ENCODE measurements at places on chromosomes 6 and 20.

DNA sequence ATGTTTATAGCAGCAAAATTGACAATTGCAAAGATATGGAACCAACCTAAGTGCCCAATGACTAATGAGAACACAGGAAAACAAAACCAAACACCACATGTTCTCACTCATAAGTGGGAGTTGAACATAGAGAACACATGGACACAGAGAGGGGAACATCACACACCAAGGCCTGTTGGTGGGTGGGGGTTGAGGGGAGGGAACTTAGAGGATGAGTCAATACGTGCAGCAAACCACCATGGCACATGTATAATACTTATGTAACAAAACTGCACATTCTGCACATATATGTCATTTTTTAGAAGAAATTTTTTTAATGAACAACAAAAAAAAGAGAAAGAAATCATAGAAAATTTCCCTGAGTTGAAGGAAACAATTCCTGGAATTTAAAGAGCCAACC is 3.9 kb downstream of the EPM2A start:
- DNase-seq: no peak

- DNase-seq: no peak
Measured at GRCh38 chr20:17273717-17274116, 46.9 kb downstream of the PCSK2 start.

DNA sequence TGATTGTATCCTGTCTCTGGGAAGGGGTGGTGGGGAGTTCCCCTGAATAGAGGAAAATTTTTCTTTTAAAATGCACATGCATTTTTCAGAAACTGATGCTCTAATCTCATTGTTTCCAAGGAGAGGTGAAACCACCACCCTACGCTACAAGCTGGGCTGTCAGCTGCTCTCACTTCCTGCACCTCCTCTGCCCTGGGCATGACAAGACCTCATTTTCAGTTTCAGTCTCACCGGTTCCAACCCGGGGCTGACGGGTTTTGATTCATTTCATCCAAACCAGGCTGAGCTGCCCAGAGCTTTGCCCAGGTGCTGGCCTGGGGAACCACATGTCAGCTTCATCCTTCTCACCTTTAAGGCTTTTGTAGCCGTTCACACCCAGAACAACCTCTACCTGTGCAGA is 99.7 kb downstream of the EYA2 start:
- no peak for DNase-seq

- DNase-seq: no peak
Measured at GRCh38 chr20:5160882-5161281, 34.1 kb downstream of the CDS2 start.

DNA sequence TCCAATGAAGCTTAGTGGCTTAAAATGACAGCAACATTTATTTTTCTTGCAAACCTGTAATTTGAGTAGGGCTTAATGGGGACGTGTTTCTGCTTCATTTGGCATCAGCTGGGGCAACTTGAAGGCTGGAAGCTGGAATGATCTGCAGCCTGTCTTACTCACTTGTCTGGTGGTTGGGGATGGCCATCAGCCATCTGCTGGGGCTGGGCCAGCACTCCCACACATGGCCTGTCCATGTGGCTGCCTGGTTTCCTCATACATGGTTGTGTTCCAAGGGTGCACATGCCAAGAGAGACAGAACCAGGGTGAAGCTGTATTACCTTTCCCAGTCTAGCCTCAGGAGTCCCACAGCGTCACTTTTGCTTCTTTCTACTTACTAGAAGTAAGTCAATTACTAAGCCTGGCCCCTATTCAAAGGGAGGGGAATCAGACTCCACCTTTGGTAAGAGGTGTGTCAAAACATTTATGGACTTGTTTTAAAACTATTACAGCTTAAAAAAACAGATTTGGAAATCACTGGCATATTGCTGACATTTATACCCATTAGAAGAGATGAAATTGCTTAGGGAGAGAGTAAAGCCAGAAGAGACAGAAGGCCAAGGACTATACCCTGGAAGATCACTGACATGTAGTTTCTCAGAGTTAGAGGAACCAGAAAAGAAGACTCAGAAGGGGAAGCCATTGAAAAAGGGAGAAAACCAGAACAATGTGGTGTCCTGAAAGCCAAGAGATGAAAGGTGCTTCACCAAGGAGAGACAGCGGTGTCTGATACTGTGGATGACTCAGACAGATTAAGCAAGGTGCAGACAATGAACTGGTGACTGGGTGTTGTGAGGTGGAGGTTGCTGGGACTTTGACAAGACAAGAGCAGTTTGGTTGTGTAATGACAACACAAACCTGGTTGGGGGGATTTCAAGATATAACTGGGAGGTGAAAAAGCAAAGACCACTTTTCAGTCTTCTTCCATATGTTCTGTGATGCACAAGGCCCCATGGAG is 345.2 kb downstream of the GJA1 start:
- DNase-seq: peak; percentile 97

GRCh38 chr6:141301779-141302178 is 830.9 kb upstream of the GJE1 start:
- DNase-seq: no peak

GRCh38 chr6:37309046-37309445 is 44.7 kb upstream of the RNF8 start:
- DNase-seq: no peak

GRCh38 chr20:61354901-61355495 is 102.9 kb downstream of the CDH4 start:
- DNase-seq: no peak

GRCh38 chr6:93300661-93301060 is 118.7 kb downstream of the EPHA7 start:
- no peak for DNase-seq

- peak; percentile 84 for DNase-seq
Measured at GRCh38 chr20:1334761-1335160, 5.8 kb upstream of the SDCBP2 start.

- no peak for DNase-seq
Measured at GRCh38 chr6:93787841-93788240, 368.5 kb upstream of the EPHA7 start.

DNA sequence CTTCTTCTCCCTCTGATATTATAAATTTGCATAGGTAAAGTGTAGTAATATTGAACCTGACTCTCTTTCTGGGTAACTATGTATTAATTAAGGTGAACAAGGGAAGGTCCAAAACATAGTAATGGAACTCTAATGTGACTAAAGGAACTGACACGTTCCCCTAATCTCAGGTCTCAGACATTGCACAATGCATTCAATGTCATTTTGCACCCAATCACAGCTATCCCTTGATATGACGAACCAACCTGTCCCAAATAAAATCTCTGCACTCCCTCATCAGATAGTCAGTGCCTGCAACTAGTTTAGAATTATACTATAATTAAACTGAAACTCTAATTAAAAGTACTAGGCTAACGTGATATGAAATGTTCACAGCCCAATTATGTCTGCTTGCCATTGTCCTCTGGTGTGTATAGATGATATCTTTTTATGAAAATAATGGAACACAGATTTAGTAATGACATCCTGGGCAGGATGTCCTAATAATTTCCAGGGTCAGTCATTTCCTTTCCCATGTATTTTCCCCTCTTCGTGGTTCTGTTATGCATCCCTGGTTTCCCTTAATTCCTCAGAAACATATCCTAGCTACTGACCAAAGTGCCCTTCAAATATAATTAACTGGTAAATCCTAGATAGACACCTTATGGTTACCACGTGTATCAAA is 36.8 kb downstream of the PTPRK start:
- DNase-seq: no peak

GRCh38 chr20:35368666-35369423 is 42.9 kb downstream of the UQCC1 start:
- DNase-seq: no peak

DNA sequence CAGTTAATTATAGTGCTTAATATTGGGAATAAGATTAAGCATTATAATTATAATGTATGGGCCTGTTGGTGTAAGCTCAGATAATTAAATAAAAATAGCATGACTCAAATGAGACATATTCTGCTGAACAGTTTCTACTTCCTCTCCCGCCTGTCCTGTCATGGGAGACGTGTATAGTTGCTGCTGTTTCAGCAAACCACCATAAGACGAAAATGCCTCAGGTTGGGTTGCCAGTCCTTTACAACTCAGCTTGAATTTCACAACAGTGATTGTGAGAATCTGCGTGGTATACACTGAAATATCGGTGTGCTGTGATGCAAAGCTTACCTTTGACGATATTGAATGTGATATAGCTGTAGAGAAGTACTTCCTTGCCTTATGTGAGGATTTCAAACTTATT is 99.5 kb downstream of the POPDC3 start:
- no peak for DNase-seq

GRCh38 chr6:1894954-1895353 is 285.2 kb downstream of the FOXC1 start:
- DNase-seq: no peak

DNA sequence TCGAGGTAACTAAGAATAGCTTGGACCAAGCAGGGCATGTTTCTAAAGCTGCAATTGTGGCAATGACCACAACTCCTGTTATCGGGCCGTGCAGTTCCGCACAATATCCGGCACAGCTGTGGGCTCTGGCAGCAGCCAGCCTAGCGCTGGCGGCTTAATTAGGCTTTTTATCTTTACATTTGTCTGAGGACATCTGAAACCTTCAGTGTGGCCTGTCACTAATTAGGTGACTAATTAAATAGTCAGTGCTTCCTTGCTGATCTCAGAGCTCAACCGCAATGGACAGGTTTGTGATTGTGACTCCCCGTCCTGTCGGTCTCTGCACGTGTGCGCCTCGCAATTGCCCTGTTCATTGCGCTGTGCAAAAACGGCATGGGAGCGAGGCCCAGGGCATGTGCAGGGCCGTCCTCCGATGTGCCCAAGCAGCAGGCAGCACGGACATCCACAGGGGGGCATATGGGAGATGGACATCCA is 134.8 kb upstream of the INSM1 start:
- DNase-seq: no peak

DNA sequence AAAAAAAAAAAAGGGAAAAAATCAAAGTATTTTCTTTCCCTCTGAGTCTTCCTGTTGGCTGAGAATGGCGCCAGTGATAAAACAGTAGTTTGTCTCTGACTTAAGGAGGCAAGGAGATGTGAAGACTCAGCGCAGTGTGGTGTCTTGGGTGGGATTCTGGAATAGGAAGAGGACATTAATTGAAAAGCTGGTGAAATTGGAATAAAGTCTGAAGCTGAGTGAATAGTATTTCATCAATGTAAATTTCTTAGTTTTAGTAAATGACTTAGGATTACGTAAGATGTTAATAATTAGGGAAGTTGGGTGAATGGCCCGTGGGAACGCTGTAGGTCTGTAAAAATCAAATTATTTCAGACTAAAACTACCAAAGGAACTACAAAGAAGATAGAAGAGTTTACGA is 122.8 kb upstream of the ZNF217 start:
- DNase-seq: no peak

GRCh38 chr20:54822386-54822785 is 347.0 kb downstream of the DOK5 start:
- no peak for DNase-seq

GRCh38 chr20:9838378-9839295 is at the start of gene PAK5:
Gene PAK5 (minus strand): TSS chr20:9839076. CDS start chr20:9644328, 194,748 bp downstream.
- DNase-seq: no peak

- DNase-seq: no peak
Measured at GRCh38 chr6:52155791-52156576, 30.2 kb upstream of the IL17A start.

DNA sequence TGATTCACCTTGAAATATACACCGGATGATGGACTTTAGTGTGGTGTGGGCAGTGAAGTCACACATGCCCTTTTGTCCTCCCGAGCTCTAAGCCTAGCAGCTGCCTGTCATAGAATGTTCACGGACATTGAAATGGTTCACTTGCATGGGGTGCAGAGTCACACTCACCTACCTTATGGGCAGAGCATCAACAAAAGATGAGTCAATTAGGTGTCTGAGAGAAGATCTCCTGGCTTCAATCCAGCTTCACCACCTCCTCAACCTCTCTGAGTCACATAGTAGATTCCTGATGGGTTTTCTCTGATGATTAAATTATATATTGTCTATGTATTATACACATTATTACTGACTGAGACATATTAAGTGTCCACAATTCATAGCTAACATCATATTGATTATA is 48.1 kb upstream of the HLA-E start:
- DNase-seq: no peak

DNA sequence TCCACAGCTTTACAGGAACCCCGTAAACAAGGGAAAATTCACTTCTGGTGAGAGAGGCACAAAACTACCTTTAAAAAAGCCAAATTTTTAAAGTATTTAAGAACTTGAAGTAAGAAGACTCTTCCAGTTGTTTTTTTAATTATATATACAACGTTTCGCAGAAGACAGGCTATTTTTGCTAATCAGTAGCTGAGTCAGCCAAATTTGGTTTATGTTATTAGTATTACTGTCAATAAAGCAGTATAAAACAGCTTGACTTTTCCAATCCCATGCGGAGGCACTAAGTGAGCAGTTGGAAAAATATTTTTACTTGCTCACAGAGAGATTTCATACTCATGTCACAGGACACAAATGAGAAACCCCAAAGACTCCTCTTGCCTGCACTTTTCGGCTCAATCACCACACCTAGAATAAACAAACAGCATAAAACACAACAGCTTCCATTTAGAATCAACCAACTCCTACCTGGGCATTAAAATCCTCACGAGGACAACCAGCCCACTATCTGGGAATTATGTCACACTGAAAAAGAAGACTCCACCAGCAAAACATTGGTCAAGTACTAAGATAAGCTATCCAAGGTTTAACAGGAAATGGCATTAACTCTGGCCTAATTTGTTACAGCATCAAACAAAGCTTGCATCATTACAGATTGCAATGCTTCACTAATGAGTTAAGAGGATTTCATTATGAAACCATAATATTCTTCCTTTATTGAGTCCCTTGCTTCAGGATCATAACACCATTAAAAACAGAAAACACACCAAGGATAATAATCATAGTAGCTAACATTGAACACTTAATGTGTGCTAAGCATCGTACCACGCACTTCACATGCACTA is 26.3 kb downstream of the ELOVL5 start:
- no peak for DNase-seq

GRCh38 chr6:34281702-34282334 is 33.0 kb upstream of the SMIM29 start:
- no peak for DNase-seq

GRCh38 chr6:148502083-148502772 is 159.6 kb downstream of the SASH1 start:
- no peak for DNase-seq

DNA sequence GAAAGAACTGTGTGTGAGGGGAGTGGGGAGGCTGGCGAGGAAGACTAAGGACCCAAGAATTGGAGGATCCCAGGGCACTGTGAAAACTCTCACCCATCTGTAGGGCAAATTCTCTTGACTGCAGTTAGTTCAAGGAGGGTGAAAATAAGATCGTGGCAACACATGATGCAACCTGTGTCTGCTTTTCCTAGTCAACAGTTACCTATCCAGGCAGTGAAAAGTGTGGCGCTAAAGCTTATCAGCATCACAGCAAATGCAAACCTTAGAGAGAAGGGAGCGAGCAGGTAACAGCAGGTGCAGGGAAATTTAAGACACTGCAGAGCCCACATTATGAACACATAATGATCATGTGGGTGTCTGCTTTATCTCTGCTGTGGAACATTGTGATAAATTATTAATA is 97.7 kb upstream of the SGK1 start:
- no peak for DNase-seq

DNA sequence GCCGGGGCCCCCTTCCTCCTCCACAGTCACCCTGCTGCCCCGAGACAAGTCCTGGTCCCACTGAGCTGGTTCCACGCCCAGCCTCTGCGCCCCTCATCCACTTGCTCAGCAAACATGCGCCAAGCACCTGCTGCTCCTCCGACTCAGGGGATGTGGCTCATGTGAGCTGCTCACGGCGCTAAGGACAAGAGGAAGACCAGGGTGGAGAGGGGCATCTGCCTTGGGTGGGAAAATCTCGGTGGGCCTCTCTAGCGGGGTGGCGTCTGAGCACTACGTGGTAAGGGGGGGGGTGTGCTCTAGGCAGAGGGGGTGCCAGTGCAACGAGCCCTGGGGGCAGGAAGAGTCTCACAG is 4.5 kb downstream of the LAMA5 start:
- DNase-seq: no peak

GRCh38 chr6:149719531-149719930 is 1.6 kb upstream of the LATS1 start:
- DNase-seq: no peak

All from vagina (tissue), 2 donors.